ENCODE measurements at places on chromosomes 11 and 22. TPM values are rescaled to one million over a fixed set of nuclear protein-coding genes. Genes with fewer than 3 reads are reported as not detected.

The KCNC1 gene
- not detected for total RNA-seq

GRCh38 chr11:7536100-7536499, 22.3 kb downstream of the PPFIBP2 start:
- DNase-seq: no peak

DNA sequence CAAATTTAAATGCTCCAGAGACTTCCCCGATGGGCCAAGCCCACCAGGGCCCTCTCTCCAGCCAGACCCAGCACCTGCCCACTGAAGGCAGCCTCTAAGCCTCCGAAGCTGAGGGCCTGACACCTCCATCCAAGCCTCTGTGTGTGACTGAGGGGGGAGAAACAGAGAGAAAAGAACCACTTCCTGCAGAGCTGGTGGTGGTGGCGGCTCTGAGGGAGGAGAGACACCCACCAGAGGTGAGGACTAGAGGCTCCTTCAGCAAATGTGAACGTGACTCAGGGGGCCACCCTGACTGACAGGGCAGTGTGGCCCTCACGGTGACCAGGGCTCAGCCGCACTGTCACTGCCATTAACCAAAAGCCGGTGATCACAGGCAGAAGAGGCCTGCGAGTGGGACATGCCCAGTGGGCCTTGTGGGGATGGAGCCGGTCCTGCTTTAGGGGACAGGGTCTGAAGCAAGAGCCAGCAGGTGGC, 31.0 kb upstream of the CD5 start:
- peak; percentile 50 for DNase-seq

- DNase-seq: no peak
Measured at GRCh38 chr11:104015649-104016415, 20.6 kb upstream of the DDI1 start.

DNA sequence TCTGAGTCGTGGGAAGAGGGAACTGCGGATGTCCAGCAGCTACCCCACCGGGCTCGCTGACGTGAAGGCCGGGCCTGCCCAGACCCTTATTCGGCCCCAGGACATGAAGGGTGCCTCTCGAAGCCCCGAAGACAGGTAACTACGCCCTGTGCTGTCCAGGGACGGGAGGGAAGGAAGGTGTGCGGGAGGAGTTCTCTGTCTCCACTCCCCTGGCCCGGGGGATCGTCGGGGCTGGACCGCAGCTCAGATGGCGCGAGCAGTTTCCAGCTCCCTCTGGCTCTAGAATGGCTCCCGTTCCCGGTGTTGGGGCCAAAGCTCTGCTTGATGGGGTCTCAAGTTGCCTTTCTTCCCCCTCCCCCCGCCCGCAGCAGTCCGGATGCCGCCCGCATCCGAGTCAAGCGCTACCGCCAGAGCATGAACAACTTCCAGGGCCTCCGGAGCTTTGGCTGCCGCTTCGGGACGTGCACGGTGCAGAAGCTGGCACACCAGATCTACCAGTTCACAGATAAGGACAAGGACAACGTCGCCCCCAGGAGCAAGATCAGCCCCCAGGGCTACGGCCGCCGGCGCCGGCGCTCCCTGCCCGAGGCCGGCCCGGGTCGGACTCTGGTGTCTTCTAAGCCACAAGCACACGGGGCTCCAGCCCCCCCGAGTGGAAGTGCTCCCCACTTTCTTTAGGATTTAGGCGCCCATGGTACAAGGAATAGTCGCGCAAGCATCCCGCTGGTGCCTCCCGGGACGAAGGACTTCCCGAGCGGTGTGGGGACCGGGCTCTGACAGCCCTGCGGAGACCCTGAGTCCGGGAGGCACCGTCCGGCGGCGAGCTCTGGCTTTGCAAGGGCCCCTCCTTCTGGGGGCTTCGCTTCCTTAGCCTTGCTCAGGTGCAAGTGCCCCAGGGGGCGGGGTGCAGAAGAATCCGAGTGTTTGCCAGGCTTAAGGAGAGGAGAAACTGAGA, 1.4 kb downstream of the ADM start:
- no peak for DNase-seq
